ENCODE measurements at places on chromosomes 1 and 21. TPM values are rescaled to one million over a fixed set of nuclear protein-coding genes. Genes with fewer than 3 reads are reported as not detected.

GRCh38 chr1:164604541-164604940 lies 45.6 kb downstream of the PBX1 start:
- DNase-seq, result no peak

- DNase-seq, result no peak
Observed at GRCh38 chr1:24266998-24267397, 52.2 kb upstream of the GRHL3 start.

GRCh38 chr1:24096009-24096738 lies 15.8 kb downstream of the MYOM3 start:
- DNase-seq, result no peak

DNA sequence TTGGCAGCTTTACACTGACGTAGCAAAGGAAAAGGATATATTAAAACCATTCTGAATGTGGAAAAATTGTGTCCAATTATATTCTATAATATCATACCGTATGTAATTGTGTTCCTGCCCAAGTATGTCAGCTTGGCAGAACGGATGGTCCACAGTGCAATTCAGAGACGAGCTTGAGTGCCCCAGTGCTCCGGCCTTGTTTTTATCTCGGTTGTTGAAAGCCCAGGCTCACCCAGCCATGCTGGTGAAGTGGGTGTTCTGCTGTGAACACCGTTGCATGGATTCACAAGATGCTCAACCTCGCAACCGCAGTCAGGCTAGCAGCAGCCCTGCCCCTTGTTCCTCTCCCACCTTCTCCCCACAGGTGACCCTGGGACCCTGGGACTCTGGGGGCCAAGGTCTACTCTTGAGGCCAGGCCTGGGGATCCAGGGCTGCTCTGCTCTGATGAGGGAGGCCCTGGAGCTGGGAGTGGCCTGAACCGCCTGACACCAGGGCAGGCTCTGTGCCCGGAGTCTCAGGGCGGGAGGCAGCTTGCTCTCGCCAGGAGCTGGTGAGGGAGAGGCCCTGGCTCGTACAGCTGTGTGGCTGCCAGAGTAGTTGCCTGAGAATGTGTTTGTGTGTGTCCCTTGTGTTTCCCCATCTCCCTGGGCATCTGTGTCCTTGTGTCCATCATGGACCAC lies 11.2 kb downstream of the PTPRF start:
- DNase-seq, result no peak

GRCh38 chr1:61092642-61093041 lies 10.3 kb downstream of the NFIA start:
- DNase-seq, result no peak

DNA sequence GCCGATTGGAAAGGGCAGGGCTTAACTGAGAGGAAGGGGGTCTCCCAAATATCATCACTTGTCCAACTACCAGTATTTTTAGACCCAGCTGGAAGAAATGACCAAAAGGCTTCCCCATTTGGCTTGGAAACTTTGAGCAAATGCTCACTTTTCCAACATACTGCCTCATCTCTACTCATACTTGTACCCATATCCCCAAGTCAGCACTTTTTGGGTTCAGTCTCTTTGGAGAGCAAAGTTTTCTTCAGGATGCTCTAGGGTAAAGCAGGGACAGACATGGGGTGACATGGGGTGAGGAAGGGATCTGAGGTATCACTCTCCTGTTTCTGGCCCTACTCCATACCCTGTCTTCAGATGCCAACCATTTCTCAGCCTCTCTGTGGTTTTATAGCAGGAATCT lies 27.2 kb downstream of the LRRN2 start:
- no peak for DNase-seq

- no peak for DNase-seq
Observed at GRCh38 chr1:20380616-20381035, 90.0 kb downstream of the VWA5B1 start.

DNA sequence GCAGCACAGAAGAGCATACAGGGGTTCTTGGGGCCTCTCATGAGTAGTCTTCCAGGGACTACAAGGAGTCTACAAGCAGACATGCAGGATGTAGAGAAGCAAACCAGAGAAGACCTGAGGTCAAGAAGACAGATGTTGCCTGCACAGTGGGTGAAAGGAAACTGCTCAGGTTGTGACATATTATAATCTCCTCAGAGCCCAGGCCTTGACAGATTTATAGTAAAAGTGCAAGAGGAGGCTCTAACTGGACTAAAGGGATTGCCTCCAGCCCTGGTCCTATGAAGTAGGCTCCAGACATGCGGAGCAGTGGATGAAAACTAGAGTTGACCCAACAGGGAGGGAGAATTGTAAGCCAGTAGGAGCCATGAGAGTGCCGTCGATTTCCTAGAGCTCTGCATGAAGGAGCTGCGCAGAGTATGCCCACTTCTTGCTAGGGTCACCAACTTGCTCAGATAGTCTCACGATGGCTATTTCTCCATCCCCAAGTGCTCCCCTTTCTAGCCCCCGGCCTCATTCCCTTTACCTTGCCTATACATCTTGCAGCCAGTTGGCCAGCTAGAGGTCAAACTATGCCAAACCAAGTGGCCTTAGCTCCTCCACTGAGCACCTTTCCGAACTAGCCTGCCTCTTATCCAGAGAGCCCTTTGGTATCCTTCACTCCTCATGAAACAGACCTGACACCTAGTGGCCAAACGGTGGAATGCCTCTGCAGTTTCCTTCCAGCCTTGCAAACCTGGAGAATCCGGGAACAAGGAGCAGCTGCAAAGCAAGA lies 36.2 kb upstream of the IPO9 start:
- peak; percentile 76 for DNase-seq

GRCh38 chr1:192807211-192808162 lies 1.4 kb upstream of the RGS2 start:
- DNase-seq, result no peak

GRCh38 chr21:38992737-38993136 lies 187.0 kb downstream of the ETS2 start:
- no peak for DNase-seq

GRCh38 chr21:37072274-37072987 lies 440 bp downstream of the PIGP start:
- DNase-seq, result no peak

DNA sequence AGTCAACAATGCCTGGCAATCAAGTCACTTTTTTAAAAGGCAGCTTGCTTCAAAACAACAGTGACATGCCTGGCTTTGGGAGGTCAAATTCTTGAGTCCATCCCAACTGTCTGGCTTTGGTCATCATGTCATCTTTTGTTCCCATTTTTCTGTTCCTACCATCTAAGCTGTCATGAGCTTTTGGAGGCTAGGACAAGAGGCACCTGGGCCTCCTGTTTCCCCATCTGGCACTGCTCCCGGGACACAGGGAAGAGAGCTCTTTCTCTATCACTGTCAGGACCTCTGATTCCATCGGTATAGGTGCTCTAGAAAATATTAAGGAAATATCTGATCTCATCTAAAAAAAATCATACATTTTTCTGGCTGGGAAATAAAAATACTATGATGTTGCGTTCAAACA lies 156.3 kb downstream of the CLIC6 start:
- DNase-seq, result no peak

DNA sequence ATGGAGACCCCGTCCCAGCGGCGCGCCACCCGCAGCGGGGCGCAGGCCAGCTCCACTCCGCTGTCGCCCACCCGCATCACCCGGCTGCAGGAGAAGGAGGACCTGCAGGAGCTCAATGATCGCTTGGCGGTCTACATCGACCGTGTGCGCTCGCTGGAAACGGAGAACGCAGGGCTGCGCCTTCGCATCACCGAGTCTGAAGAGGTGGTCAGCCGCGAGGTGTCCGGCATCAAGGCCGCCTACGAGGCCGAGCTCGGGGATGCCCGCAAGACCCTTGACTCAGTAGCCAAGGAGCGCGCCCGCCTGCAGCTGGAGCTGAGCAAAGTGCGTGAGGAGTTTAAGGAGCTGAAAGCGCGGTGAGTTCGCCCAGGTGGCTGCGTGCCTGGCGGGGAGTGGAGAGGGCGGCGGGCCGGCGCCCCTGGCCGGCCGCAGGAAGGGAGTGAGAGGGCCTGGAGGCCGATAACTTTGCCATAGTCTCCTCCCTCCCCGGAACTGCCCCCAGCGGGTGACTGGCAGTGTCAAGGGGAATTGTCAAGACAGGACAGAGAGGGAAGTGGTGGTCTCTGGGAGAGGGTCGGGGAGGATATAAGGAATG lies 505 bp downstream of the LMNA start:
- DNase-seq, result peak; percentile 18

GRCh38 chr1:147281950-147282349 lies 39.5 kb downstream of the CHD1L start:
- DNase-seq, result no peak

- no peak for DNase-seq
Observed at GRCh38 chr1:151940541-151940940, 31.2 kb upstream of the THEM4 start.

- no peak for DNase-seq
Observed at GRCh38 chr1:38730511-38731397, 128.8 kb downstream of the RRAGC start.

DNA sequence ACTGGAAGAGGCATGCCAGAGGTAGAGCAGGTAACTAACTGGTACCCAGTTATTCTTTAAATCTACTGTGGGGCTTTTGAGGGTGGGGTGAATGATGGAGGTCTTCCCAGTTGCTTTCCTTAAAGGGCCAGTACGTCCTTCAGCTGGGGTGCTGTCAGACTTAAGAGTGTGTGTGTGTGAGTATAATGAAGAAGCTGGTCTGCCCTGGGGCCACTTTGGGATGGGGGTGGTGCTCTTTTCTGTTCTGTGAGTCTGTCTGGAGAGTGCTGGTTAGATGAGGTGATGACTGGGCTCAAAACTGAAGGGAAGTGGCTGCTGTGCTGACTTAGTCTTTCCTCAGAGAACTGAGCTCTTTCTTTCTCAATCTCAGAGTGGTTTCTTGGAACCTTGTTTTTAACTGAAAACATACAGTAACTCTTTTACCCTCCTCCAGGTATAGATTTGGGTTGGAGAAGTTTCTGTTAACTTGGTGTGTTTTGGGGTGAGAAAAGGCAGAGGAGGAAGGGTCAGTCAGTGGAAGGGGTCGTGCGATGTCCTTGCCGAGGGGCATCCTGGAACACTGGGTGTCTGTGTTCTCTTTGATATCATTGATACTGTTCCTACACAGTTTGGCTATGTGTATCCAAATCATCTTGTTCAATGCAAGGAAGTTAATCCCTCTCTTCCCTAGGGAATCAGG lies 746 bp downstream of the MACF1 start:
- peak; percentile 25 for DNase-seq

DNA sequence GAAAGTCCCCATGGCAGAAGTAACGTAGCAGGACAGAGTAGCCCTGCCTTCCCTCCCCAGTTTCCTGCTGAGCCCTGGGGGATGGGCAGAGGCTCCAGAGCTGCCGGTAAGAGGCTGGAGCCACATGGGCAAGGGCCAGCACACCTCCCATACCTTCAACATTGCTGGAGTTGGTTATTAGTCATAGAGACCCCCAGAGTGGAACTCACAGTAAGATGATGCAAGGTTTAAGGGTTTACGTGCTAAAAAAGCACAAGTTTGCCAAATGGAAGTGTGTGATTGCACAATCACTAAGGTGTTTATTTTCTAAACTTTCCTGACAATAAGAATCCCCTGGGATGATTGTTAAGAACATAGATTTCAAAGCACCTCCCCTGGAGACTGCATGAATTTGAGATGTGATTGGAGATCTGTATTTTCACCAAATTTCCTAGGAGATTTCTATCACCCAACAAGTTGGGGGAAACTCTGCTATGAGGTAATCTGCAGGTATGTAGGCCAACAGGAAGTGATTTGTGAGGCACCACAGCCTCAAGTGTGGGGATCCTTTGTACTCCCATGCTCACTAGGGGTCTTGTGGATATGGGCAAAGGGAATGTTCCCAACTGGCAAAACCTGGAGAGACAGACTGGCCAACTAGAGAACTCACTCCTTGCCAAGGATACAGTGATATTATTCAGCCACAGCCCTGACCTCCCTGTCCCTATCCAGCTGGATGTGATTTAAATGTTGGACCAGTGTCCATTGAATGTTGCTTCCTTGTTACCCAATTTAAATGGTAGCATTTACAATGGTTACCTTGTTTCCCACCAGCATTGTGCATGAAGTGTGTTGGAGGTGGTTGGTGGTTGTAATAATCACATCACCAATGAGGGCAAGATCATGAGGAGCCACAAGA lies 37.1 kb upstream of the CSF1 start:
- DNase-seq, result no peak

DNA sequence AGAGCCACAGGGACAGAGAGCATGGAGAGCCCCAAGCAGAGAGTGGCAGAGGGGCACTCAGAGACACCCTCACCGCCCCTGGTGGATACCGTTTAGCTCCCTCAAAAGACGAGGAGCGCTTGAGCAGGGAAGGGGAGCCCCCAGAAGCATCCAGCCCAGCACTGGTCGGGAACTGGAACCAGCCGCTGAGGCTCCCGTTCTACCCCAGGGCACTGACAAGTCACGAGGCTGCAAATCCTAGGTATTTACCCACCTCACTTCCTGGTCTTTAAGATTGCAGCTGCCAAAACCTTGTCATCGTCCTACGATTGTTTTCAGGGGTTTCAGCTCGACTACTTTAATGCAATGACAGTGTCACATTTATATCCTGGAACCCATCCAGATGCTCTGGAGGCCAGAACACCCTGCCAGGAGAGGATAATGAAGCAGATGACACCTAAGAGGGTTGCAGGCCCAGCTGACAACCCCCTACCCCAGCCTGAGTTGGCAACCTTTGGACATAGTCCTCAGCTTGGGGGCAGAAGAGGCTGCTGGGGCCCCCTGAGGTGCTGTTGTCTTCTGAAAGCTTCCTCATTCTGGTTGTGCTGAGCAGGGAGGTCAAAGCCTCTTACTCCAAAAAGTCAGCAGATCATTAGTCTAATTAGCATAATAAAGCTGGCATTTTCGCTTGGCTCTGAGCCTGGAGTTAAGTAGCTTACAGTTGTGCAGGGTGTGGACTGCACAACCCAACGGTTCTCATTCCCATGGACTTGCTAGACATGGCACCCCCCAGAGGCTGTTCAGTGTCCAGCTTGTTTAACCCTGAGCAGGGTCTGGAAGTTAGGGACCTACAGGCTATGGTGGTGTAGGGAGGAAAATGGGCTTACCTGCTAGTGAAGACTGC lies 20.6 kb upstream of the BACE2 start:
- no peak for DNase-seq

GRCh38 chr1:1352786-1353388 lies 3.7 kb upstream of the DVL1 start:
- no peak for DNase-seq

Gene RAD54L
- 55.8 TPM for total RNA-seq

Gene ELF3
- total RNA-seq, result 0.55 TPM

Gene NECTIN4
- not detected for total RNA-seq

Gene RAB25
- not detected for total RNA-seq

Gene NBPF20
- 4.7 TPM for total RNA-seq

Gene VCAM1
- 8.7 TPM for total RNA-seq

Gene NDUFS2
- 106 TPM for total RNA-seq

Gene TAL1
- total RNA-seq, result 0.11 TPM

Gene CACHD1
- 40.8 TPM for total RNA-seq

Measured in neural crest cell (in vitro differentiated cells).